ENCODE measurements at places on chromosomes 13 and 19. TPM values are rescaled to one million over a fixed set of nuclear protein-coding genes. Genes with fewer than 3 reads are reported as not detected.

- no peaks in the 10 kb centered on the region for H3K36me3 ChIP-seq
- DNase-seq: no peak
- H3K4me1 ChIP-seq: no peaks in the 10 kb centered on the region
- H3K27ac ChIP-seq: no peak overlapping the region
- no peaks in the 10 kb centered on the region for H3K27me3 ChIP-seq
- H3K4me3 ChIP-seq: no peak overlapping the region
These were observed 669.9 kb upstream of the PCDH20 start for GRCh38 chr13:62085337-62086229.

DNA sequence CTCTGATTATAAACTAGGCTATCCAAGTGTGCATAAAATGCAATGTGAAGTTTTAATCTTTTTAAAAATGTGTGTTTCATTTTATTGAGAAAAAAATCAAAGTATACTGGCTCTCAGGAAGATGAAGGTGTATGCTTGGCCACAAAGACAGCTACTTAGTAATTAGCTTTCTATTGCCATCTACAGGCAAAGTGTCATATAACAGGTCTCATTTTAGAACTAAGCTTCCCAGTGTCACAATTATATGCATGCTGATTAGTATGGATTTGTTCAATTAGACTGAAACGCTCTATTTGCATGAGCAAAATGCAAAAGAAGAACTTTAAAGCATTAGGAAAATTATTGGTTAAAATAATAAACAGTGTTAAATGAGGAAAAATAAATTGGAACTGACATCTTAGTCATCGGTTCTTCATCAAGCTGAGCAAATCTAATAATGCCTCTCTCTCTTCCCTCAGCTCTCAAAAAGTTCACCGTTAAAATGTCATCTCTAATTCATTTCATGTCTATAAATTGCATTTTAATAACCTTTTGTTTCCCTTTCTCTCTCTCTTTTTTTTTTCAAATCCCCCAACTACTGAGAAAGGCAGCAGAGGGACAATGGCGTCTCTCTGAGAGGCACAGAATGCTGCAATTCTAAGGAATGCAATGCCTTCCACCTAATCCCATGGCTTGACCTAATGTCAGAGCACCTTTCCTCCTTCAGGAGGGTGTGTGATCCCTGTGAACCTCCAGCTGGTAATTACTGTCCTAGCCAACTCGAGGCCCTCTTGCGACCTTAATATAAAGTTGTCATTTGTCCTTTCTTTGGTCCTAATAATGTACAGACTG lies 313.1 kb upstream of the MAB21L1 start:
- no peak overlapping the region for H3K27ac ChIP-seq
- H3K4me1 ChIP-seq: no peaks in the 10 kb centered on the region
- H3K4me3 ChIP-seq: no peak overlapping the region
- no peak for DNase-seq
- H3K27me3 ChIP-seq: no peaks in the 10 kb centered on the region

DNA sequence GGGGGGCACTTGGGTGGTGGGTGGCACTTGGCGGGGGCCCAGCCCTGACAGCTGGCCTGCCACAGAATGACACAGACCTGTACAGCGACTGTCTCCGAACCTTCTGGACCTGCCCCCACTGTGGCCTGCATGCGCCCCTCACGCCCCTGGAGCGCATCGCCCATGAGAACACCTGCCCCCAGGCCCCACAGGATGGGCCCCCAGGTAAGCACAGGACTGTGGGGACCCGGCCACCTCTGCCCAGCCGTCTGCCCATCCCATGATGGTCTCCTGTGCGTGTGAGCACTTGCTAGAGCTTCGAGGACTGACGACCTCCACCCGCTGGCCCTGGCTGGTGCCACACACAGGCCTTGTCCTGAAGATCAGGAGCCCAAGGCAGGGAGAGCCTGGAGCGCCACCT lies 32.0 kb downstream of the DHX34 start:
- DNase-seq: no peak
- no peaks in the 10 kb centered on the region for H3K4me1 ChIP-seq
- H3K4me3 ChIP-seq: no peak overlapping the region
- H3K36me3 ChIP-seq: peaks cover 62% of the 10 kb centered on the region

DNA sequence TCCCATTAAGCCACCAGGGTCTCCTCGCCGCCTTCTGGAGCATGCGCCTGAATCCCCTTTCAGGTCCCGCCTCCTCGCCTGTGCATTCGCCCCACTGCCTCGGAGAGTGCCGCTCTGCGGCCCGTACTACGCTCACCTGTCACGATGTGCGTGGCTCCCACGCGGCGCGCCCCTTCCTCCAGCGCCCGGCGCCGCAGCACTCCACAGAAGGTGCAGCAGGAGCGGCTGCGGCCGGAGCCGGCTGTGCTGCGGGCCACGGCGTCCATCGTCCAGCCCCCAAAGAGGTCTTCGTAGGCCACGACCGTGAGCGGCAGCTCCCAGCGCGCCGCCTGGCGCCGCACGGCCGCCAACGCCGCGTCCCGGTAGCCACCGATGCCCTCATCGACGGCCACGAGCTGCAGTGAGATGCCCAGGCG lies 4.3 kb downstream of the CTU1 start:
- H3K36me3 ChIP-seq: peaks cover 33% of the 10 kb centered on the region
- no peak overlapping the region for H3K4me3 ChIP-seq
- H3K27ac ChIP-seq: no peak overlapping the region
- DNase-seq: no peak
- no peaks in the 10 kb centered on the region for H3K27me3 ChIP-seq

DNA sequence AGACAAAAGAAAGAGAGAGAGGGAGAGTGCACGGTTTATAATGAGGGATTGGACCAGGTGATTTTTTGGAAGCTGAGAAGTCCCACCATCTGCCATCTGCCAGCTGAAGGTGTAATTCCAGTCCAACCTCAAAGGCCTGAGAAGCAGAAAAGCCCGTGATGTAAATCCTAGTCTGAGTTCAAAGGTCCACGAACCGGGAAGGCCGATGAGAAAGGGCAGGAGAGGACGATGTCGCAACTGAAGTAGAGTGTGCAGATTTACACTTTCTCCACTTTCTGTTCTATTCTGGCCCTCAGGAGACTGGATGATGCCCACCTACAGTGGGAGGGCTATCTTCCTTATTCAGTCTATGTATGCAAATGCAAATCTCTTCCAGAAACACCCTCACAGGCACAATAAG lies 500.0 kb downstream of the DIAPH3 start:
- no peak overlapping the region for H3K27ac ChIP-seq
- H3K27me3 ChIP-seq: no peaks in the 10 kb centered on the region
- H3K4me3 ChIP-seq: no peak overlapping the region
- DNase-seq: no peak

DNA sequence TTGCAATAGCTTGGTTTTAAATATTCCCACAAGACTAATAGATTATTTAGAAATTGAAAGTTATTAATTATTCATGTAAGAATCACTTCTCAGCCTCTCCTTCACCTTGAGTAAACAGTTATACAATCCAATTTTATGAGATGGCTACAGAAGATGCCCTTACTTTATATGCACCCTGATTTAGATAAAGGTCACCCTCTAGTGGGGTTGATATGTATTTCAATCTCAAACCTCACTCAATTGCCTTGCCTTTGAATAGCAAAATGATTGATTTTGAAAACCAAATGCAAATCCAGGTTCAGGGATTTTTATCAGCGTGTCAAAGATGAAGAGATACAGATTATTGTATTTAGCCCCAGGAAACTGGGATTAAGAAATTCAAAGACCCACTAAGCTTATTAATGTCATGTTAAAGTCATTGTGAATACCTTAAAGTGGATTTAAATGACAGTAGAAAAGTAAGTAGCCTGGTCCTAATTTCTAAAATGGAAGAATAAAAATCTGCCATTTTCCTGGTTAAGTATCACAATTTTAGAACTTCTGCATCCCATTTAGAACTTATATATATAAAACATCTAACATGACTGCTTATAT lies 305.1 kb downstream of the ITGBL1 start:
- no peaks in the 10 kb centered on the region for H3K4me1 ChIP-seq
- H3K36me3 ChIP-seq: no peaks in the 10 kb centered on the region
- no peaks in the 10 kb centered on the region for H3K27me3 ChIP-seq
- no peak overlapping the region for H3K4me3 ChIP-seq

The TMPRSS9 gene
- total RNA-seq: not detected

The JUND gene
- total RNA-seq: 3,570 TPM

DNA sequence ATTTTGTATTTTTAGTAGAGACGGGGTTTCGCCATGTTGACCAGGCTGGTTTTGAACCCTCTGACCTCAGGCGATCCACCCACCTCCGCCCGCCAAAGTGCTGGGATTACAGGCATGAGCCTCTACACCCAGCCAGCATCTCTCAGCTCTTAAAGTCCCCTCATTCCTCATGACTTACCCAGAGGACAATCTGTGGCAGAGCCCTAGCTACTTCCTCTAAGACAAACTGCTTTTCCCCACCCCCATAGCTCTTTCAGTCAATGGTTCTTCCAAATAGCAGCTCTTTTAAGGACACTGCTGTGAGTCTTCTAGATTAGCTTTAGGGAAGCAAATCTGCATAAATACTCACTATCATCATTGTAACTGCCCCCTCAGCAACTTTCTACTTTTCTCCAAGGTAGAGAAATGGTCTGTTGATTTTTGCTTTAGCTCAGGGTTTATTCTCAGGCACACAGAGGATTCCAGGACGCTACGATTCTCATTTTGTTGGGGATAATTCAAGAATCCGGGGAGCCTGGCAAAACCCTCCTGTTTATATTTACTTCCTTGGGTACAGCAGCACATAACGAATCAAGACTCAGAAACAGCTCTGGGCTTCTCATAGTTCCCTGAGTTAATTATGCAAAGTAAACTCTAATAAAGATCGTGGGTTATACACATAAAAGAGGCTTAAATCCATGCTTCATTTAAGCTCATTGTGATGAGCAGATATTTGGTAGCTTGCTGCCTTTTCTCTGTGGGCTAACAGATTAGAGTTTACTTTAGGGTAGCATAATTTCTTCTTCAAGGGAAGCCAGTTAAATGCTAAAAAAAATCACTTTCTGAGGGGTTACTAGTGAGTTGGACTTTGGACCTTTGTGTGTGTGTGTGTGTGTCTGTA lies 357.4 kb downstream of the TDRD3 start:
- H3K27me3 ChIP-seq: no peaks in the 10 kb centered on the region
- no peak for DNase-seq
- peaks cover 4% of the 10 kb centered on the region for H3K4me1 ChIP-seq
- no peaks in the 10 kb centered on the region for H3K36me3 ChIP-seq

DNA sequence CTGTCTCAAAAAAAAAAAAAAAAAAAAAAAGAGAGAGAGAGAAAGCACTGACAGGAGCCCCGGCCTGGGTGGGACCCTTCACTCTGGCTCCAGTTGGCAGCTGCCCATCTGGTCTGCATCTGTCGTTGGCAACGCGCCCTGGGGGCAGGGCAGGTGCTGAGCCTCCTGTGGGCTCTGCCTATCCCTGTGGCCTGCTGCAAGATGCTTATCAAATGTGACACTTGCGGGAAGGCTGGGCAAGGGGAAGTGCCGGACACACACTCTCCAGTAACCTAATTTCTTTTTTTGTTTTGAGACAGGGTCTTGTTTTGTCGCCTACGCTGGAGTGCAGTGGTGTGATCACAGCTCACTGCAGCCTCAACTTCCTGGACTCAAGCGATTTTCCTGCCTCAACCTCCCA lies 10.7 kb upstream of the KPTN start:
- H3K4me1 ChIP-seq: no peaks in the 10 kb centered on the region
- H3K27ac ChIP-seq: no peak overlapping the region
- H3K27me3 ChIP-seq: no peaks in the 10 kb centered on the region
- no peak overlapping the region for H3K4me3 ChIP-seq

The C5AR2 gene
- 18.3 TPM for total RNA-seq

- H3K4me1 ChIP-seq: peaks cover 7% of the 10 kb centered on the region
- peaks cover 3% of the 10 kb centered on the region for H3K36me3 ChIP-seq
- H3K27me3 ChIP-seq: no peaks in the 10 kb centered on the region
- peak overlapping the region; percentile 87 for H3K4me3 ChIP-seq
- H3K27ac ChIP-seq: peak overlapping the region; percentile 84
These were observed 471 bp upstream of the ERVK3-1 start for GRCh38 chr19:58304748-58305064.

The ZNF844 gene
- total RNA-seq: 8.0 TPM

DNA sequence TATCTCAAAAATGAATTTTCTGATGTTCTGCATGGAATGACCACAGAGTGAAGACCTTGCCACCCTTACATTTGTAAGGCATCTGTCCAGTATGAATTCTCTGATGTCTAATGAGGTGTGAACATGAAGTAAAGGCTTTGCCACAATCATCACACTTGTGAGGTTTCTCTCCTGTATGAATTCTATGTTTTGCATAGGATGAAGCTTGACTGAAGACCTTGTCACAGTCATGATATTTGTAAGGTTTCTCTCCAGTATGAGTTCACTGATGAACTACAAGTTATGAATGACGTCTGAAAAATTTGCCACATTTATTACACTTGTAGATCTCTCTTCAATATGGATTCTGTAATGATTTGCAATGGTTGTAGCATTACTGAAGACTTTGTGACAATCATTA lies 13.3 kb downstream of the ZNF816 start:
- H3K4me1 ChIP-seq: no peaks in the 10 kb centered on the region
- no peak overlapping the region for H3K27ac ChIP-seq
- H3K36me3 ChIP-seq: peaks cover 40% of the 10 kb centered on the region
- H3K4me3 ChIP-seq: no peak overlapping the region
- H3K27me3 ChIP-seq: no peaks in the 10 kb centered on the region
- DNase-seq: no peak

GRCh38 chr13:92136449-92137155 lies 738.2 kb downstream of the GPC5 start:
- H3K27me3 ChIP-seq: no peaks in the 10 kb centered on the region
- H3K4me3 ChIP-seq: no peak overlapping the region
- H3K27ac ChIP-seq: no peak overlapping the region
- H3K4me1 ChIP-seq: no peaks in the 10 kb centered on the region
- no peak for DNase-seq

DNA sequence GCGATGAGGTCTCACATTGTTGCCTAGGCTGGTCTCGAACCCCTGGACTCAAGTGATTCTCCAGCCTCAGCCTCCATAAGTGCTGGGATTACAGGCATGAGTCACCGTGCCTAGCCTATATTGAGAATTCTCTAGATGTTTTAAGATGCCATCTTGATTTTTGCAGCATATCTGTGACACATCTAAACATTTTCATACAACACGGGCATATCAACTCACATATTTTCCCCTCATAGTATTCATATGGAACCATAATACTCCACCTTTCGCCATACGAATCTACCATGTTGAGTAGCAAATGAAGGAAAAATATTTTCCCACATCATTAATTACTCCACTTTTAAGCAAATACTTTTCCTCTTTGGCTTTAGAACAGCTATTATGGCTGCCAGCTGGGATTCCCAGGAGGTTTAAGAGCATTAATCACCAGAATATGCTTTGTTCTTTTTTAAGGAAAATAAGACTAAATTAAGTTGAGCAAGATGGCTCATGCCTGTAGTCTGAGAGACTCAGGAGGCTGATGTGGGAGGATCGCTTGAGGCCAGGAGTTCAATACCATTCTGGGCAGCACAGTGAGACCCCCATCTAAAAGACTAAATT lies 56.9 kb upstream of the GTF2F2 start:
- H3K4me3 ChIP-seq: no peak overlapping the region
- no peaks in the 10 kb centered on the region for H3K4me1 ChIP-seq
- no peak for DNase-seq
- no peaks in the 10 kb centered on the region for H3K27me3 ChIP-seq

The GRIN2D gene
- 0.64 TPM for total RNA-seq

- H3K27me3 ChIP-seq: no peaks in the 10 kb centered on the region
- H3K27ac ChIP-seq: no peak overlapping the region
- no peaks in the 10 kb centered on the region for H3K4me1 ChIP-seq
- H3K4me3 ChIP-seq: no peak overlapping the region
- DNase-seq: no peak
These were observed 75.4 kb upstream of the ZNF30 start for GRCh38 chr19:34851277-34851804.

The SPRED3 gene
- total RNA-seq: 18.3 TPM
